ENCODE measurements at places on chromosomes 2 and 18.

- no peak for DNase-seq
These were observed 25.5 kb downstream of the CHST10 start for GRCh38 chr2:100391735-100392515.

- DNase-seq, result no peak
These were observed 14.9 kb downstream of the DPP4 start for GRCh38 chr2:162058973-162059668.

- DNase-seq, result no peak
These were observed 412.2 kb downstream of the SPAG16 start for GRCh38 chr2:213696442-213696841.

GRCh38 chr2:36567711-36568408 lies 30.1 kb downstream of the FEZ2 start:
- no peak for DNase-seq

DNA sequence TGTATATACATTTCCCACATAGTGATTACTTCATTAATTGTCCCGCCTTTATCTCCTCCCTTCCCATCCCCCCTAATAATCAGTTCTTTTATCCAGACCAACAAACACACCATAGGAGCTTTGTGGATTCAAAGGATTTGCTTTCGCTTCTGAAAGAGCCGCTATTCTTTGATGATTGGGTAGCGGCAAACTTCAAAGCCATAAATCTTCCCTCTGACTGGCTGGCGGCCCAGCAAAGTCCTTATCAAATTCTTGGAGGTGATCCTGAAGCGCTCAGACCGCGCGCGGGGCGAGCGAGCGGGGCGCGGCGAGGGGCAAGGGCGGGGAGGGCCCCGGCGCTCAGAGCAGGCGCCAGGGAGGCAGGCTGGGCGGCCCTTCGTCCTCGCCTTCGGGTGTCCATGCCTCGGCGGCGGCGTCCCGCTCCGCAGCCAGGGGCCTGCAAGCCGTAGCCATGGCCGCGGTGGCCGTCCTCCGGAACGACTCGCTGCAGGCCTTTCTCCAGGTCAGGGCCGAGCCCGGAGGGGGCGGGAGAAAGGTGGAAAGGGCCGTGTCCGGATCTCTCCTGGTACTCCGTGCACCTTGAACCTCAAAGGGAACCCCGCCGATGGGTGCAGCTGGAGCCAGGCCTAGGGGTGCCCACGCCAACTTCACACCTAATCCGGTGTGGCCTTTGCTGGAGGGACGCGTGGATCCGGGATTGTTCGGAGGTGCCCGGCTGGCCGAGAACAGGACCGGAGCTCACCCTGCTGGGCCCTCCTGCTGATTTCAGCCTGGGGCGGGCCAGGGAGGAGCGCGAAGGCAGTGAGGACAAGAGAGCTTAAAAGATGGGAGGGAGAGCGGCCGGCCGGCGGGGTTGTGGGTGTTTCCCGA lies at the start of gene SP5:
SP5 (plus strand) TSS at position 276 of the 870 bp plus-strand sequence; CDS start at position 452, 176 bp downstream.
- DNase-seq, result no peak

DNA sequence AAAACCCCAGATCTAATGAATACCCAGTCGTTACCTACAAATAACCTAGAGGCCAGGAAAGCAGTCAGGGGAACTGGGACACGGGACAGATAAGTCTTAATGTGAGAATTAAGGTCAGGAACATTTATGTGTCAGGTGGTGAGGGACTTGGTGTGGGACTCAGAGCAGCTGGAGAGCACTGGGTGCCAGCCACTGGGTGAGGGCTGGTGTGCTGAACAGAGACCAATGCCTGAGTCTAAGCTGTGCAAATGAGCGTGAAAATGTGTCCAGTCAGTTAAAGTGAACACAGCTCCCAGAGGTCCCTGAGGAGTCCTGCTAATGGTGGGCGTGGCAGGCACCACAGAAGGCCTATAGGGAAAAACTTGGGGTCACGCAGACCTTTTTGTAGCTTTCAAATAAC lies 225.9 kb downstream of the C1D start:
- no peak for DNase-seq

GRCh38 chr2:142323206-142323605 lies 192.4 kb upstream of the LRP1B start:
- no peak for DNase-seq
